Stimulated activated CD4-positive, alpha-beta T cell treated with anti-CD3 and anti-CD28 coated beads, Interleukin-15, amount 100 ng/mL, for 24 hours (primary cell): ENCODE measurements at places on chromosomes 5 and 9.

- no peak for DNase-seq
These were observed 75.9 kb downstream of the NFIB start for GRCh38 chr9:14238079-14238478.

- DNase-seq: no peak
These were observed 3.7 kb downstream of the CARD19 start for GRCh38 chr9:93099551-93100275.

- DNase-seq: no peak
These were observed 205.6 kb upstream of the DMRTA1 start for GRCh38 chr9:22241024-22241423.

DNA sequence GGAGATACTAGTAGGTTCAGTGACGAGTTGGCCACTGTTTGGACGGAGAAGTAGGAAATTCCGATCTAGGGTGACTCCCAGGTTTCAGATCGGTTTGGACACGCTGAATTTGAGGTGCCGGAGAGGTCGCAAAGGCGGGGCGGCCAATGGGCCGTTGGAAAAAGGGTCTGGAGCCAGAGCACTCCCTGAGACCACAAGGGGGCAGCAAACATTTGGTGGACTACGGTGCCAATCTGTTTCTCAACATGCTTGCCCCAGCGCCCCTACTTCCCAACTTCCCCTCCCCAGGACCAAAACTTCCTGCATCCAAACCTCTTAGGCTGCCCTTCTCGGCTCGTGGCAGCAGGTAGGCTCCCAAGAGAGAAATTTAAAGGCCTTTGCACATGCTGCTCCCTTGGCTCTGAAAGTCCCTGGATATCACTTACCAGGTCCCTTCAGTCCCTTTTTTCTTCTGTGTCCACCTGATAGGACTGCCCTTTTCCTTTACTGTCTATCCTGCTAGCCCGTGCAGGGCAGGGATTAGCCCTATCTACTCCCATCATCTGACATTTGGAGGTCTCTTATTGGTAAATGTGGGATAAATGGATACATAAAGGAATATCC lies 992 bp upstream of the RPP25L start:
- DNase-seq: peak; percentile 82

DNA sequence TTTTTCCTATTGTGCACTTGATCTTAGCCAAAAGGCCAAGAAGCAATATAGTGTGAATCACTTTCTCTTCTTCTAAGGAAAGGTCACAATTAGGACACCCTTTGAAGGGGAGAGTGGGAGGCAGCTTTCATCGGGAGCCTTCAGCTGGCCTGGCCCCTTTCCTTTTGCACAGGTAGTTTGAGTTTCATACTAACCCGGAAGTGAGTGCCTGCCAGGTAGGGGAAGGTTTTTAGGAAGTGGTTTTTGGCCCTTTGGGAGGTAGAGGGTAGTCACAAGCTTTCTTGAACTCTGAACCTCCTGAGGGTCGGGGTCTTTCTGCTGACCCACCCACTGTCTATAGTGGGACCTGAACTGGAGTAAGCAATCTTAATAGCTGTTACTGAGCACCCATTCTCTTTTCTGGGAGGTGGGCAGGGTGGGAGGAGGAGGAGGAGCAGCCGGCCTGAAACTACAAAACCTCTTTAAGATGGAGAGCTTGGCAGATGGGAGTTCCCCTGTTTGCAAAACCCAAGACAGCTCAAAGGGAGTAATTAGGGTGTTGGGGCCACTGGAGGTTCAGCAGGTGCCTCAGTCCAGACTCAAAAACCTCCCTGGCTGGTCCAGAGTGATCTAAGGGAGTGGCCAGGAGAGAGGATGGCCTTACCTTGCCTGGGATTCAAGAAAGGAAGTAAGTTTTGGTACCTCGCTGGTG lies 6.0 kb downstream of the LARP1 start:
- peak; percentile 39 for DNase-seq

GRCh38 chr5:173967241-173967640 lies 21.7 kb upstream of the C5orf47 start:
- DNase-seq: no peak

- DNase-seq: no peak
These were observed 15.8 kb downstream of the BTF3 start for GRCh38 chr5:73513996-73514395.

DNA sequence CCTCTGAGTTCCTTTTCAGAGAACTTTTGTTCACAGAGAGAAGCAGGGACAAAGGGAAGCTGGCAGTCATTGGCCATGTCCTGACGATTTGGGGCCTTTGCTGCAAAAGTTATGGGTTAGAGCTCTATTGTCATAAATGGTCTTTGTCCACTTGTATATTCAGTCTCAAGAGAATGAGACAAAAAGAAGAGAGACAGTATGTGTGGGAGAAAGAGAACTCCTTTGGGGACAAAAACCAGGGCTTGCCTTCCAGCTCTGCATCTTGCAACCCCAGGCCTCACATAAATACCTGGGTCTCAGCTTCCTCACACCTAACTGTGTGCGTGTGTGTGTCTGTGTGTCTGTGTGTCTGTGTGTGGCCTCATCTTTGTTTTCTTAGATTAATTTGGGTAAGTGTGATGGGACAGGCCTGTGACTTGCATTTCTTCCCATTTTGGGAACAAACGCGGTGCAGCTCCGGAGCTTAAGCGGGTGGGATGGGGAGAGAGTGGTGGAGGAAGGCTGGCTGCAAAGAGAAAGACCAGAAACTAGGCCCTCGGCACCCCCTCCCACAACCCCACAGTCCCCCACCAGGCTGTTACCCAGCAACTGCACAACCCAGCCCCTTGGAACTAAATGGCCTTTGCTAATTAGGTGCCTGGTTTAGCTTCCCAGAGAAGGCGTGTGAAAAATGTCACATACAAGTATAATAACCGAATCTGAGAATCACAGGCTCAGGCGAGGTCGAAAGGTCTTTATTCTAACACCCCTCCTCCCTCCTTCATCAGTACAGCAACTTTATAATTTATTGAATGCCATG lies 376.9 kb downstream of the CDK5RAP2 start:
- DNase-seq: no peak

DNA sequence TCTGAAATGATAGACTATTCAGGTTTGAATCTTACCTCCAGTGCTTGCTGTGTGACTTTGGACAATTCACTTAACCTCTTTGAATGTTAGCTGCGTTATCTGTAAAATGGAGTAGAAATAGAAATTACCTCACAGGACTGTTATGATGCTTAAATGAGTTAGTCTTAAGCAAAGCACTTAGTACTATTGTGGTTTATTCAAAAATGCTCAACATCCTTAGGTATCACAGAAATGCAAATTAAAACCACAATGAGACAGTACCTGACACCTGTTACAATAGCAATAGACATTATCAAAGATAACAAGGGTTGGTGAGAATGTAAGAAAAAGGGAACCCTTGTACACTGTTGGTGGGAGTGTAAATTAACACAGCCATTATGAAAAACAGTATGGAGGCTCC lies 77.6 kb upstream of the FREM1 start:
- DNase-seq: no peak

- peak; percentile 62 for DNase-seq
These were observed 112.2 kb downstream of the MTX3 start for GRCh38 chr5:79878721-79879336.

- no peak for DNase-seq
These were observed 45.4 kb upstream of the ELL2 start for GRCh38 chr5:96007051-96007450.

- no peak for DNase-seq
These were observed 2.6 kb upstream of the ANKRD18A start for GRCh38 chr9:38622951-38623350.

GRCh38 chr5:138454121-138454520 lies 11.2 kb upstream of the EGR1 start:
- no peak for DNase-seq

DNA sequence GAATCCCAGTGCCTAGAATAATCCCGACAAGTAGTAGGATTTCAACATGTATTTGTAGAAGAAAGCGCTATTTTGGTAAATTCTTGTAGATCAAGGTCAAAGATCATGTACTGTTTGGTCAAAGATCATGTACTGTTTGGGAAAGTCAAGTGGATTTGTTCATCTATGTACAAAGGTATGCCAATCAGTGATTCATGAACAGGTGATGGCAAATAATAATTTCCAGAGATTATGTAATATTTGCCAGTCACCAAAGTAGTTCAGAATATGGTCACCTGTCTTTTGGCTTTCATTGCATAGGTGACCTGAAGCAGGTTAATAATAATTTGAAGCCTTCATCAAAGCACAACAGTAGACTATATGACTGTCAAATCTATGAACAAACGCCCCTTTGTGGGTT lies 398.2 kb downstream of the EFNA5 start:
- DNase-seq: no peak

DNA sequence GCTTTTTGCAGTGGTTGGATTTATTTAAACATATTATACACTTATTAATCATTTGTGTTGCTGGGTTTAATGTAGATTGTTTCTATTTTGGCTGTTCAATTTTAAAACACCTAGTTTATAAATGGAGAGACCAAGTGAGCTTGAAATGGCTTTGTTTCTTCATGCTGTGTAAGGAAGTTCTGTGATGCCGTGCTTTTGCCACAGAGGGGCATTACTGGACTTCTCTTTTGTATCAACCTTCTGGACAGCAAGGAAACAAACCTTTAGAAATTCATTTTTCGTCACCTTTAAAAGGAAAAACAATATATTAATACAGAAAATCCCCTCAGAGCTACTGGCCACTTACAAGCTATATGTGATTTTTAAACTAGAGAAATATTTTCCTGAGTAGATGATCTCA lies 81.9 kb downstream of the DMRTA1 start:
- DNase-seq: no peak

DNA sequence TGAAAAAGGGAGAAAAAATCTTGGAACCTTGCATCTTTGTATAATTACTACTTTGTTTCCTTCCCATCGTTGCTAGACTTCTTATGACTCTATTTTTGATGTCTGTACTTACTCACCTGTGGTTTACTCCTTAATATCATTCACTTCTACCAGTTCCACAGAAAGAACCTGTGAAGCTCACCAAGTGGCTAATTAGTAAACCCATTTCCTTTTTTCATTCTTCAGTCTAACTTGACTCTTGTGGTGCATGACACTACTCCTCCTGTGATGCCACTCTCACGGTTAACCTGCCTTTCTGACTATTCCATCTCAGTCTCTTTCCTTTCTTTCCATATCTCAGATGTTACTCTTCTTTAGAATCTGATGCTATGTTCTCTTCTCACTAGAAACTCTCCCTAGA lies 14.6 kb downstream of the RECK start:
- peak; percentile 9 for DNase-seq

- DNase-seq: no peak
These were observed 39.8 kb downstream of the CYSTM1 start for GRCh38 chr5:140214831-140215230.

GRCh38 chr5:10351199-10351905 lies 2.1 kb upstream of the MARCHF6 start:
- no peak for DNase-seq

DNA sequence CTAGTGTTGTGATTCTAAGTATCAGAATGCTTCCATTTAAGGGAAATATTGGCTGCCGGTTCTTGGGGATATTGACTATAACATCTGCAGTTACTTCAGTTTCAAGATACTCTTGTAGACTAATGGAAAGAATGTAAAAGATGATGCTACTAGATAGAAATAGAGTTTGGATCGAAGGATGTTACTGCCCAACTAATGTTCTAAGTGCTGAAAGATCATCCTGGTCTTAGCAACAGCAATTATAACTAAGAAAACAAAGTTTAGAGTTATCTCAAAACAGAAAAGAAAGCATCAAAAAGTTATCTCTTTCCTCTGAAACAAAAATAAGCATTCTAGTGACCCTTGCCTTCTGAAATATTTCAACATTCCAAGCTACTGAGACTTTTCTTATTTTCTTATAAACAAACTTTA lies 49.9 kb downstream of the ITGA1 start:
- DNase-seq: no peak

- DNase-seq: no peak
These were observed 173.0 kb downstream of the GIN1 start for GRCh38 chr5:102946971-102947370.

DNA sequence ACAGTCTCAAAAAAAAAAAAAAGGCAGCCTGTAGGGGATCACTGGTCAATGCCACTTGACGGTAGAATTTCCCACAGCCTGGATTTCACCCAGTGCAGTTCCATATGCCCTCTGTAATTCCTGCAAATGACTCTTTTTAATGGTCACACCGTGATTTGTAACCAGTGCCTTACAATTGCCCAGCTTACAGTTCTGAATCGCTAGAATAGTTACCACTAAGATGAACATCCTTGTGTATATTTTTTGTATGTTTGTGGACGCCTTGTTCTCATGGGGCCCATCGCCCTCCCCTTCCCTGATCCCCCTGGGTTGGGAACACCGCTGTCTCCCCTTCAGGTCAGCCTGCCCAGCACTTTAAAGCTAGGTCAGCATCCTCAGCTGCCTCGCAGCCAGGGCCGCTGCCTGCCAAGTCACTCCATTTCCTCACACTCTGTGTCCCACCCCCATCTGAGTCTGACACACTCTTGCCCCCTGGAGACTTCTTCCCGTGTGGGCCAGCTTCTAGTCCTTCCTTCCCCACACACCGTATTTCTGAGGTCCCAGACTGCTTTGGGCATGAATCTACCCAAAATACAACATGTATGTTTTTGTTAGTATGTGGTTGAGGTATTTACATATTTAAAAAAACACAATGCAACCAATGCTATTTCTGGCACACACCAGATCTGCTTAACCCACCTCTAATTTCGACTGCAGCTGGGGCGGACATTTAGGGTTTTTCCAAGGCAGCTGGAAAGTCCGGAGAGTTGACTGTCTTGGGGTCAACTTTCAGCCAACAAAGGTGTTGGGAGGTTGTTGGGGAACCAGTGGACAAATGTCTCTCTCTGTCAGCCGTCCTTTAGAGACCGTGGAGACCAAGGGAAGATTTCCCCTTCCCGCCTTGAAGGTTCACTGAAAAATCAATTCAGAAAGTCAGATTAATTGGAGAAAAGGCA lies 120.5 kb upstream of the NEK6 start:
- DNase-seq: no peak

DNA sequence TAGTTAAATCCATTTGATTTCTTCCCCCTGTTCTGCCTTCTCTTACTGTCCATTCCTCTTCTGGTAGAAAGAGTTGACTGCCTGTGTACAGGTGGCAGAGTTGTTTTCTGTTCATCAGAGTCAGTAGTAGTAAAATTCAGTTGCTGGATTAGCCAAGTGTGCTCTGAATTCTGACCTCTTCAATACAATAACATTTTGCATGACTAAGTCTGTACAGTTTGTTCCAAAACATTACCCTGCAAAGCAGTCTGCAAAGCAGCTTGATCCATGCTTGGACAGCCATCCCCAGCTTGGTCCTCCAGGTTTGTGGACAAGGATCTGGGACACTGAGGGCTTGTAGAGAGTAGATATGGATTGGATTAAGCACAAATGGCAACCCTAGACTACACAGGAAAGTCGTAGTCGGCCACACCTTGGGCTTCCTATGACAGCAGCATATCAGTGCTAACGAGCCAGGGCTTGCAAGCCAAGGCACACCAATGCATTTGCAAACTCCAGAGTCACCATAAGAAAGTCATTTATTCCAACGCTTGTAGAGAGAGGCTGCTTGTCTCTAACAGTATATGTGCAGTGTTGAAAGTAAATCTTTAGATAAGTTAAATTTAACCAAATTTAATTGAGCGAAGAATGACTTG lies 25.2 kb downstream of the IL12B start:
- DNase-seq: no peak

GRCh38 chr5:100723229-100723628 lies 179.9 kb downstream of the ST8SIA4 start:
- DNase-seq: no peak
